ENCODE measurements at places on chromosomes 4 and X.

DNA sequence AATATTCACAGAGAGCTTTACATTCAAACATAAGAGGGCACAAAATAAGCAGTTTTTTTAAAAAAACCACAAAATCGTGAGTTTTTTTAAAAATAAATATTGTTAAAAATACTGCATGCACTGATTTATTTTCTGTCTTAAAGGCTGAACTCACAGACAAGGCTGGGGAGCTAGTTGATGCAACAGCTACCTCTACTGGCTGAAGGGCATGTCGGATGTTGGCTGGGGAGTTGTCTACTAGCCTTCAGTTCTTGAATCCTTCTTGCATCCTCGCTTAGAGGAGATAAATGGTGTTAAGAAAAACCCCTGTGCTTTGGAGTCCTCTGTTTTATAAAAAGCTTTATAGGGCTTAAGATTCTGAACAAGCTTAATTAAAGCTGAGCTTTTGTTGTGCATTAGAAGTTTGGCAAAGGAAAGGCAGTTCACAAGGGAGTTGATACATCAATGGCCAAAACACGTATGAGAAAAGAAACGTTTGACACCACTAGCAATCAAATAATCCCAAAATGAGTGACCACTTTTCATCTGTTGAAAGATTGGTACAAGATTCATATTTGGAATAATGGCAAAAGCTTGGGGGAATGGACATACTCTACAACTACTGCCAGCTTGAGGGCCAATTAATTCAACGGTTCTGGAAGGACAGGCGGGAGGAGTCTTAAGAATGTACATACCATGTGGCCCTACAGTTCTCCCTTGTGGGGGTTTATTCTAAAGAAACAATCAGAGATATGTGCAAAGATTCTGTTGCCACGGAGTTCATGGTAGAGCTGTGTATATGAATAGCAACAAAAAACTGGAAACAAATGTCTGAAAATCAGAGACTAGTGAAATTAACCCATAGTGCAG, 94.7 kb downstream of the SEL1L3 start:
- no peak for DNase-seq

DNA sequence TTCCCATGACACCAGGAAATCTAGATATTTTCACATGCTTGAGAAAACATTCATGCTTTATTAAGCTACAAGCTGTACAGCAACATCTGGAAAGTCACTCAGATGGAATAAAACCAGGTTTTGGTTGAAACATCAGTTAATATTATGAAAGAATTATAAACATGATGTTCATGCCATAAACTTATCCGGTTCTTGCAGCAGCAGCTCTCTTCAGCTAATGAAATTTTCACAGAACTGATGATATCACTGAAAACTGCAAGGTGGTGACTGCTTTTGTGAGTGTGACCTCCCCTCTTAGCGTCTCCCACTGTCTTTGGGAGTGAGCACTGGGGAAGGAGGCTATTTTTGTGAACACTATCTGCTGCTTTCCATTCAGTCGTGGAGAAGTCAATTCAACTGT, 56.9 kb downstream of the ARHGAP10 start:
- DNase-seq = no peak

DNA sequence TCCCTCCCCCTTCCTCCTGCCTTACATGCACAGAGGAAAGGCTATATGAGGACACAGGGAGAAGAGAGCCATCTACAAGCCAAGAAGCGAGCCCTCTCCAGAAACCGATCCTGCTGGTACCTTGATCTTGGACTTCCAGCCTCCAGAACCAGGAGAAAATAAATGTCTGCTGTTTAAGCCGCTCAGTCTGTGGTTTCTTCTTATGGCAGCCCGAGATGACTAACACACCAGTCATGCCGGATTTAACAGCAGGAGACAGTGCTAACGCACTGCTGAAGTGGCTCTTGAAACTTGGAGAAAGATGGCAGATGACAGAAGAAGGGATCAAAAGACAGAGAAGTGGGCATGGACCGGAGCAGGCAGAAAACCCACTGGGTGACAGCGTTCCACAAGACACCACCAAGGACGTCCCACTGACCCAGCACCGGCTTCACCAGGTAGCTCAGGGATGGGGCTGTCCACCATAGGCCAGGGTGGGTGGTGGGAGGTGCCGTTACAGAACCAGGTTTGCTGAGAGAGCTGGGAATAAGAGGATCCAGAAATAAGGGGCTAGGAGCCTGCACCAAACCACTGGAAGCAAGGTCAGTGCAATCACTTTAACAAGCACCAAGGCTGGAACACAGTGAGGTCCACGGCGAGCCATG, 6.2 kb upstream of the MAN2B2 start:
- DNase-seq = no peak

DNA sequence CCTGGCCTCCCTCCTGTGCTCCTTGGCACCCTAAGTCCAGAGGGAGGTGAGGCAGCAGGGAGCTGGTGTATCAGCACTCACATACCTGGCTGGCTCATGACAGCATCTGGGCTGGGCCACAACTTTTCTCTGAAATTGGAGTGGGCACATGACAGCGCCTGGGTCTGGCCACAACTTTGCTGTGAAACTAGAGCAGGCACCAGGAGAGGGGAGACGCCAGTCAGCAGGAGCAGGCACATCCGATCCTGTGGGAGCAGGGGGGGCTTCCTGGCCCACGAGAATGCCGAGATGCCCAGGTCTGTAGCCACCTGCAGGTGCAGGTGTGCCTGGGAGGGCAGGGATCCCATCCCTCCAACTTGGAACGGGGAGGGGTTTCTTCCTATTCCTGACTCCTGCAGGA, 69.7 kb upstream of the PPP3CA start:
- DNase-seq = no peak
